Right forelimb (tissue), 1 donor: ENCODE measurements at places on chromosomes 4 and X.

GRCh38 chr4:2754848-2755819 is 1.0 kb downstream of the TNIP2 start:
- DNase-seq = no peak

- no peak for DNase-seq
Measured at GRCh38 chr4:112201915-112202505, 29.6 kb upstream of the AP1AR start.

- no peak for DNase-seq
Measured at GRCh38 chrX:71195964-71196649, 26.9 kb upstream of the GJB1 start.

DNA sequence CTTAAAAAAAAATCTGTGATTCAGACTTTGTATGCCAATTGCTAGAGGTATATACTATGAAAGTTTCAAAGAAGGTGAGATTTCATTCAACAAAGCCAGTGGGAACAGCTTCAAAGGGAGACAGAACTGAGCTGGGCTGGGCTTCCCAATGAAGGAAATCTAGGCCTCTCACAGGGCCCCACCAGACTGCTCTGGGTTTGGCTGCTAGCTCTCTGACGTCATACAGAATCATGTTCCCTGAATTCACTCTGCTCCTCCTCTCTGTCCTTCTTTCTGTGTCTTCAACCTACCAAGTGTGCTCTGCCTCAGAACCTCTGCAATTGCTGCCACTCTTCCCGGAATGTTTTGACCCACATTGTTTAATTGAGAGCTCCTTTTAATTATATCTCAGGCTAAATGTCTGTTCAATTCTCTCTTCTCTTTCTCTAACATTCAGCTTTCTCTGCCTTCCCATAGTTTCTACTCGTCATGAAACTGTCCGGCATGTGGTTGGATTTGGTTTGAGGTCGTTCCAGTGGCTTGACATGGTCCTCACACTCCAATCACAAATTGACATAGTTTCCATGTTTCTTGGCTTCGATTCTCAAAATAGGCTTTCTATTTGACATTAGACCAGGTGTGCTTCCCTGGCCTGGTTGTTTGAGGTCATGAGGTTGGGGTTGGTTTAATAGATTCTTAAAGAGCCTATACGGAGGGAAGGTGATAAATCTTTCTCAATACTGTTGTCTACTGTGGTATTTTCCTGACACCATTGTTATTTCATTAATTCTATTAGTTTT is 282.1 kb upstream of the EMCN start:
- DNase-seq = no peak

DNA sequence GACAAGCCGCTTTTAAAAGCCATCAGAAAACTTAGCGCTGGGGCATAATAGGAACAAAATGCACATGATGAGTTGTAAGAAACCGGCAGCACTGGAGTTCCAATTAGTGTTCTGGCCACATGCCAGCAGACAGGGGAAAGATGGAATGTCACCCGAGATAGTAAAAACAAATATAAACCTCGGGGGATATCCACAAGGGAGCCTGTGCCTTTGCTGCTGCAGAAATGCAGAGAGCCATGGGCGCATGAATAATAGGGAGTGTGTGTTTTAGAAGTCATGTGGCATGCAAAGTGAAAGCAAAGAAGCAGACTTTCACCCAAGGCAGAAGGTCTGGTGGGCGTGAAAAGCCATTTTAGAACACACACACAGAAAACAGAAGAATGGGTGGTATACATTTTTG is 19.1 kb downstream of the GPRASP3 start:
- no peak for DNase-seq

- no peak for DNase-seq
Measured at GRCh38 chr4:184833046-184833838, 7.5 kb upstream of the ACSL1 start.

GRCh38 chr4:472881-473569 is 25.9 kb downstream of the ZNF721 start:
- no peak for DNase-seq

DNA sequence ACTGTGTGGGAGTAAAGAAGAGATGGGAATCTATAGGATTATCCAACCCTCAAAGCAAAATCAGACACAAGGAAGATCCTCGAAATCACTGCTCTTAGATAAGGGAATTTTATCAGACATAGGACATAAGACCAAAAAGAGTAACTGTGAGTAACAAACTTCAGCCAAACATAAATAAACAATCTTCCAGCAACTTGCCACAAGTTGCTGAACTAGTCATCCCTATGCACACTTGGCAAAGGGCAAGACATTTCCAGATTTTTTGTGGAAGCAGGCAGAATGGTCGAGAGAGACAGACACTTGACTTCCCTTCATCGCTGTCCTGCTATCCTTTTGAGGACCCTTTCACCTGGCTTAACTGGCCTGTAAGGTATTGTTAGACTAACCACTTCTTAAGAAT is 89.6 kb downstream of the KCNIP4 start:
- no peak for DNase-seq

DNA sequence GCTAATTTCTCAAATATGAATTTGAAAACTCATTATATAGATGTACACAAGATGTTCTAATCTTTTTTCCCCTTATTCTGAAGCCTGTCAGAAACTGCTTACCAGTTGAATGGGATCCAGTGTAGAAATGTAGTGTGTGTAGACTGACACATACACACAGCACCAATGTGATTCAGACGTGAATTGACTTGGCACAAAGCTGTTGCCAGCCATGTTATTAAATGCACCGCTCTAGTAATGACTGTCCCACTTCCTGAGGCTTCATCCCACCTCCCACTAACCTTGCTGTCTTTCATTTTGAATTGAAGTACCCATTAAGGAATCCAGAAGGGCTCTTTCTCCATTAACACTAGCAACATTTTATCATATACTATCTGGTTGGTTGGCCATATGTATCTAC is 146.6 kb downstream of the PPA2 start:
- no peak for DNase-seq

GRCh38 chr4:7187168-7187535 is 5.2 kb upstream of the SORCS2 start:
- DNase-seq = peak; percentile 33

- no peak for DNase-seq
Measured at GRCh38 chrX:47497271-47497888, 14.4 kb upstream of the ZNF41 start.

- DNase-seq = no peak
Measured at GRCh38 chr4:1381181-1381621, 25.0 kb downstream of the NKX1-1 start.

DNA sequence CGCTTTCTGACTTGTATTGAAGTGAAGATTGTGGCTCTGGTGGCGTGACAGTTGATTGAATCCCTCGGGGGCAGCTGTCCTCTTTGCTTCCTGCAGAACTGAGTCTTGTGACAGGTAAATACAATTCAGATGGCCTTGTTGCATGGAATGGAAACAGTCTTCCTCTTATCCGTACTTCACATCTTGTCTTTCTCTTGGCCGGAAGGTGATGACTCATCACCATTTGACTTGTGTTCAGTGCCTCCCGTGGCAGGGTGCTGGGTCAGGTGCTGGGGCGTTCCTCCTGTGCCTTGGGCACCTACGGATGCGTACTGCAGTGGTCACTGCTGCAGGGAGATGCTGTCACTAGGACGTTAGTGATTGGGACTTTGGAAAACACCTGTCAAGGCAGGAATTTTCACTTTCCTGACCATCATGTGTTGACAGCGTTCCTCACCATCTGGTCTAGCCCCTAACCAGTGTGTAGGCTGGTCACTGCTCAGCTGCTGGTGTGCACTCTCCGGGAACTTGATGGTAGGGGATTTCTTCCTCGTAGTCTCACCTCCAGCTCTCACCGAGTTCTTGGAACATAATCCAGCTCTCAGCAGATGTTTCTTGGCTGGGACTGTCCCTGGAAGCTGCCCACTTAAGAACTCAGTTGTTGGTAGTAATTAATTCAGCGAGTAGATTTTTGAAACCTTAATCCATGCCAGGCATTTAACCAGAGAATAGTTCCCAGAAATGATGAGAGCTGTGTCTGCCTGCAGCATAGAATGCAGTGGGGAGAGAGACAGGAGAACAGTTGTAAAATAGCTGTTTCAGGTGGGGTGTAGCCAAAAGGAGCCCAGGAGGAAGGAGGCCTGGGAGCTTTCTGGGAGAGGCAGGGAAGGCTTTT is 7.2 kb downstream of the TBC1D14 start:
- no peak for DNase-seq
